ENCODE measurements at places on chromosomes 7 and 10.

GRCh38 chr10:124641282-124642087, 102.7 kb downstream of the FAM53B start:
- peak; percentile 52 for DNase-seq

- DNase-seq, result no peak
These were observed 46.6 kb upstream of the ADRA2A start for GRCh38 chr10:111030042-111030750.

- no peak for DNase-seq
These were observed 285.5 kb upstream of the ZWINT start for GRCh38 chr10:56646329-56647111.

- no peak for DNase-seq
These were observed 18.4 kb downstream of the LRRC27 start for GRCh38 chr10:132350391-132350790.

- DNase-seq, result no peak
These were observed 103.0 kb upstream of the KLF6 start for GRCh38 chr10:3887885-3888476.

- DNase-seq, result no peak
These were observed 569.4 kb downstream of the PTPRN2 start for GRCh38 chr7:158018098-158018762.

Data from DMS153 (cell line).